ENCODE measurements at places on chromosomes 5 and 9.

DNA sequence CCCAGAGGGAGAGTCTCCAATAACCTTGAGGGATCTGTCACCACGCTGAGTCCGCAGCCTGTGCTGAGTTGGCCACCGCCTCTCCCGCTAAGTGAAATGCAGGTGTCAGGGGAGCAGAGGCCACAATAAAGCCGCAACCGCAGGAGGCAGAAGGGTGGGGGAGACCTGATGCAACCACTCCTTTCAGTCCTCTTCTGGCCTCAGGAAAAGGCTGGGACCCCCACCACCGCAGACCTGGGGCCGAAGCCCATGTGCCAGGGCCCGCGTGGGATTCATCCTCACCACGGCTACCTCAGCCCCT is 576 bp downstream of the MAP1B start:
- DNase-seq: peak; percentile 61

DNA sequence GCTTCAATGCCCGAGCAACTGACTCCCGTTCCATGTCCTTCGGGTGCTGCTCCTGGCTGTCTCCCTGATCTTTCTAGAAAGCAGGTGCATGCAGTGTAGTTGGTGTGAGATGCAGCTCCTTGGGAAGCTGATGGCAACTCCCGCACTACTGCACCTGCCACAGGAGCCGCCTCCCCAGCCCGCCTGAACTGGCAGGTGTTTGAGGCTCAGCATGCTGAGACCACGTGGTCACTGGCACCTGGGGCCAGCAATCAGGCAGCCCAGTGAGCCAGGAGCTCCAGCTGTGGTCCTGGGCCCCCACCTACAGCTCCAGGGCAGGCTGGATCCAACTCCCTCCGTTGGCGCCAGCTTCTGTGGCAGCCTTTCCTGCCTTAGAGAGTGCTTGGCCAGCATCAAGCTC is 111.5 kb downstream of the ICE1 start:
- DNase-seq: peak; percentile 18

DNA sequence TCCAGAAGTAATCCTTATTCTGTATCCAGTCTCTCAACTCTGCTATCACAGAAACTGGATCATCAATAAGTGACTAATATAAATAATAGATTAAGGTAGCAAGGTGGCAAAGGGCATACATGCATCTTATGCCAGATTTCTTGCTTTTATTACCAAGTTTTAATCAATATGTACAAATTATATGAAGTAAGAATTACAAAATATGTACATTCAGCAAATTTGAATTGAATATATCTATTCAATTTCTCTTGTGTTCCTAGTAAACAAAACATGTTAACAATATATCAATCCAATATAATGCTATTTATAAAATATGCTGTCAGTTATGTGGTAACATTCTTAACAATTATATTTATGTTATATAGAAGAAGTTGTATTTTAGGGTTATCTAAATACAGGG is 488.7 kb upstream of the COX7C start:
- DNase-seq: no peak

DNA sequence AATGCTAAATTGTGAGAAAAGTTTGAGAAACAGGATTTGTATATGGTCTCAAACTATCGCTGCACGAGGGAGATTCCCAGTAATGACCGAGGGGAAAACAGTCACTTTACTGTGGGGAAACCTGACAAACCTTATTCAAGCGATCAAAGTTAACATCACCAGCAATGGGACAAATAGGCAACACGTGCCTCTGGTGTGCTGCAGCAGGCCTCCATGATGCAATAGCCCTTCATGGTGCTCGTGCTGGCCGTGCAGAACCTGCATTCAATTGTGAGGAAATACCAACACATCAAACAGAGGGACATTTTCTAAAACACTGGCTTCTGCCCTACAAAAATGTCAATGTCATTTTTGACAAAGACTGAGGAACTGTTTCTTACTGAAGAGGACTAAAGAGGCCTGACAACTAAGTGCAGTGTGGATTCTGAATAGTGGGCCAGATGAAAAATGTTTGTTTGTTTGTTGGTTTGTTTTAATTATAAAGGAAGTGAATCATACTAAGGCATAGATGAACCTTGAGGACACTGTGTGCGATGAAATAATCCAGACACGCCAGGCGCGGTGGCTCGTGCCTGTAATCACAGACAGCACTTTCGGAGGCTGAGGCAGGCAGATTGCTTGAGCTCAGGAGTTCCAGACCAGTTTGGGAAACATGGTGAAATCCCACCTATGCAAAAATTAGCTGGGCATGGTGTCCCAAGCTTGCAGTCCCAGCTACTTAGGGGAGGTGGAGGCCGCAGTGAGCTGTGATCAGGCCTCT is 17.6 kb upstream of the MARCHF6 start:
- DNase-seq: no peak

GRCh38 chr9:91144769-91145168 is 216.9 kb downstream of the AUH start:
- no peak for DNase-seq

GRCh38 chr5:154972476-154973080 is 31.7 kb downstream of the MRPL22 start:
- no peak for DNase-seq

DNA sequence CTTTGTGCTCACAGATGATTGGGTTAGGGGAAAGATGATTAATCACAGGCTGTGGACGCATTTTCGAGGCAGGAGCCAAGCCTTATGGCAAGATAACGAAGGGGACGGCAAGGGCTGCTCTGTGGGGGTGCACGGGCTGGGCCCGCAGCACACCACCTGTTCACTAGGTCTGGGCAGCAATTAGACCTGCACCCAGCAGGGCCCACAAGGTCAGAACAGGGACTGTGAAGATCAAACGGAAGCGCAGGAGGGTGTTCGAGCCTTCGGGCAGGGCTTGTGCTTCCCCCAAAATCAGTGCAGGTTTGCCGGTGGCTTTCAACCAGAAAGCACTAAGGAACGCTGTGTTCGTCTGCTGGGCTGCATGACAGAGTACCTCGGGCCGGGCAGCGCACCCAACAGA is 73.7 kb downstream of the UBE2QL1 start:
- no peak for DNase-seq

DNA sequence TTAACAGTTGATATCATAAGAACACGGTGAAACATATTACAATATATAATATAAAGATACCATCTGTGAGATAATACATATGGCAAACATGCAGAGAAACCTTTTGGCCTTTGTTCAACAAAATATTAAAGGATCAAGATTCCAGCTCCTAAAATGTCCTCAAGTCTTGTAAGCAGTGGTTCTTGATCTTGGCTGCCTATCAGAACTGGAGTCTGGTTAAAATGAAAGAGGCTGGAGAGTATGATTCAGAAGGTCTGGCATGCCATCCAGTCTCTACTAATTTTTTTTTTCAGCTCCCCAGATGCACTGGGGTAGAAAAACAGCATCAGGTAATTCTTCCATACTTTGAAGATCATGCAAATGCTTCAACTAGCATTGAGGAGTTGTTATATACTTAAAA is 83.2 kb downstream of the TNC start:
- DNase-seq: no peak

DNA sequence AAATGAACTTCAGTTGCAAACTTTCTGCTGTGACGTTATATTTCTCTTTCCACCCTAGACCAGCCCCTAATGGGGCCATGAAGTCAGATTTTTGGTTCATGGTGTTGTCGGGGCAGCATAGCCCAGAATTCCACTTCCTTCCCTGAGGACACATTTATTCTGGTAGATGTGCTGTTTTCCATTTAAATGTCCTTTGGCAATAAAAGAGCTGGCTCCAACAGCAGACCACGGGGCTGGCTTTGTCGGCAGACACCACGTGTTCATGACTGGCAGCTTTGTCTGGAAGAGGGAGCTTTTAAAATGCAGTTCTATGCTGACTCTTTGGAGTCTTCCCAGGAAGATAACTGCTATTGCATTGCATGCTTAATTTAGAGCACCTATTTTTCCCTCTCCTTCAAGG is 17.6 kb upstream of the LCP2 start:
- DNase-seq: peak; percentile 34

- DNase-seq: no peak
Observed at GRCh38 chr5:96527768-96528661, 95.0 kb upstream of the PCSK1 start.

- no peak for DNase-seq
Observed at GRCh38 chr5:91938441-91938840, 555.3 kb upstream of the ARRDC3 start.

DNA sequence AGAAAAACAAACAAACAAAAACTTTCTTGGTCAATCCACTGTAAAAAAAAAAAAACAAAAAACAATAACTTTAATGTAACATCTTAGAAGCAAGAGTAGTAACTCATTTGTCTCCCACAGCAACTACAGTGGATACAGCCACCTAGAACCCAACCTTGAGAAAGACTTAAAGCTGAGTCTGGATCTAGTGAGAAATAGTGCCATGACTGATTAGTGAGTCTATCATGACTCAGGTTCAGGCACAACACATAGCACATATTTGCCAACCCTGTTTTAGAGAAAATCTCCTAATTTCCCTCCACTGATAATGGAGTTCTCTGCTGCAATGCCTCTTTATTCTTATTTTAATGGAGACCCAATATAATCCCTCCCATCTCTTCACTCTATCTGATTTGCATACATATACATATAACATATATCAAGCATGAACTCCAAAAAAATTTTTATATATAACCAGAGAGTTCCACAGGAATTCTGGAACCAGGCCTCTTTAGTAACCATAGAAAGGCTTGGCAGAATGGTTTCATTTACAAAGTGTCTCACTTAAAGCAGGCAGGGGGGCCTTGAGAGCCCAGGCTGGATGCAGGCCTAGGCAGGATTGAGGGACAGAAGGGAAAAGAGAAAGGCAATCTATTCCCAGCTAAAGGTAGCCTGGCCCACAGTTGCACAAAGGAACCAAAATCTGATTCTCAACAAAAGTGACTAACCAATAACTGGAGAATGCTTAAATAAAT is 11.9 kb upstream of the NR4A3 start:
- no peak for DNase-seq

DNA sequence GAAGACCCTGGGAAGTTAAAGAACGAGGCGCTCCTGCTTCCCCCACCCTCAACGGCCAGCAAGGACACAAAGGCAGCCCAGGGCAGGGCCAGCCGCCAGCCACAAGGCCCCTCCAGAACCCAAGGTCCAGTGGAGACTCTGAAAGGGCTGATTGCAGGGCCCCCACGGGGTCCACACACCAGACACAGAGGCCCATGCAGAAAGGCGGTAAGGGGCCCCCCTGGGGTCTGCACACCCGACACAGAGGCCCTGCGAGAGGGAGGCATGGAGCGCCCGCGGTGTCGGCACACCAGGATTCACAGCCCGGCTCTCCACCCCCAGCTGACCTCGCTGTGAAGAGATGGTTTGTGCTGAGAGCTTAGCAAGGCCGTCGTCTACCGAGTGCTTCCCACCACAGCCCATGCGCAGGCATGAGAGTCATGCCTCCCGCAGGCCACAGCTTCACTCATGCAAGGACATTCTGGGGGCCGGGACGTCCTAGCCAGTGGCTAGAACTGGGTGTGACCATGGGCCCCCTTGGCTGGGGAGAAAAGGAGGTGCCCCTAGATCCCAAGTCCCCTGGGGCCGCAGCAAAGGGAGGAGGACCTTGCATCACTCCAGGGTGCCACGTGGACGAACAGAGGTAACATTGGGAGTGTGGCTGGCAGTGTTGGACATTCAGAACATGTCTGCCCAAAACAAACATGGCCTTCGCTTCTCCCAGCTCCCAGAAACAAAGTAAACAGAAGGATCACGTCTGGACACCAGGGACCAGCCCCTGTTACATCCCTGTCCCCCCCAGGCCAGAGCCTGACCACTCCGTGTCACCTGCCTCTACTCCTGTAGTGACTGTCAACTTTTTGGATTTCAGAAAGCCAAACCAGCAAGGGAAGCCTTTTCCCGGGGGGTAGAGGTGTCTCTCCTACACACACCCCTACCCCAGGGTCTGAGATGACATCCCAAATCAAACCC is 9.8 kb downstream of the BRD3 start:
- DNase-seq: no peak

GRCh38 chr9:105693435-105694189 is 729 bp upstream of the TMEM38B start:
- peak; percentile 11 for DNase-seq

DNA sequence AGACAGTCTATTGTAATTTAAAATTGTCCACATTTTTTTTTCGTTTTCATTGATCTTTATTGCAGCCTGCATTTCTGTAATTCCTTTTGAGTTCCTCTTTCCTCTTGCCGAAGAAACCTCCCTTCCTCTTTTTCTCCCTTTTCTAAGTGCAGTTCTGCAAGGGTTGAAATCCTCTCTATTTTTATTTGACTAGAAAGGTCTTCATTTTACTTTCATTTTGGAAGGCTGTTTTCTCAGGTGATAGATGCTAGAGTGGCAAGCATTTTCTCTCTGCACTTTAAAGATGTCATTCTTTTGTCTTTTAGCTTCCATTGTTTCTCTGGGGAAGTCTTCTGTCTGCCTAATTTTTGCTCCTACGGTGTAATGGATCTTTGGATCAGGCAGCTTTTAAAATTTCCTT is 248.5 kb downstream of the SMARCA2 start:
- DNase-seq: no peak

DNA sequence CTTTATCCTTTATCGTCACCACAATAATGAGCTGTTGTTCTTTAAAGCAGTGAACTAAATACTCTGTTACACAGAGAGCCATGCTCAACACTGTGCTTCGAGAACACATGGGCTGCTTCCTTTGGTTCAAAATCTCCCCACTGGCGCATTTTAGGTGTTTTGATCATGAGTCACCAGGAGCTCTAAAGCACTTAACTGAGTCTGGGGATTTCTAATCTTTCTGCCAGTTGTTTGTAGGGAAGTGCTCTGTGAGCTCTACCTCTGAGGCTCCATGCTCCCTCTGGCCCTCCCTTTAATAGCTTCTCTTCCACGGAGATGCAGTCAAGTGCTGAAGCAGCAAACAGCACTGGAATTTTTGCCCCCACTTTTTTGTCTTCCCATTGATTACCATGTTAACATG is 17.0 kb downstream of the ERAP2 start:
- no peak for DNase-seq

DNA sequence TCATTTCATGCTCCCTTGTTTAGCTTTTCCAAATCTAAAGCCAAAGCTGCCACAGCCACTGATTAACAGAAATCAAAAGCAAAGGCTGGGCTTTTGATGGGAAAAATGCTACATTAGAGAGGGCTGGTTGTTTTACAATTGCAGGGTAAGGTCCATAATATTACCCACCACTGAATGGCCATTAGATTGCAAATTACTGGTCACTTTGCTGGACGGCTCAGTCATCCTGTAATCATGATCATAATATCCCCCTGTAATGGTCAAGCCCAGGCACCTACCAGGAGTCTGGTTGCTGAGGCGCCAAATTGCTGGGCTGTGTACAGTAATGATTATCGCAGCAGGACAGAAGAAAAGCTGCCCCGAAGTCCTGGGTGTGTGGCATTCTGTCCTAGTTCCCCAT is 286.5 kb downstream of the ZSWIM6 start:
- DNase-seq: no peak

- DNase-seq: no peak
Observed at GRCh38 chr5:20369518-20369885, 381.5 kb upstream of the CDH18 start.

All from NCI-H526 (cell line).